Vagina (tissue), 2 donors: ENCODE measurements at places on chromosomes 3 and 15.

- no peak overlapping the region for H3K27ac ChIP-seq
- no peaks in the 10 kb centered on the region for H3K27me3 ChIP-seq
- H3K36me3 ChIP-seq, result no peaks in the 10 kb centered on the region
- H3K4me3 ChIP-seq, result no peak overlapping the region
- no peaks in the 10 kb centered on the region for H3K4me1 ChIP-seq
- DNase-seq, result no peak
Observed at GRCh38 chr15:31207246-31207645, 105.7 kb upstream of the TRPM1 start.

- peak overlapping the region; percentile 68 for H3K27ac ChIP-seq
- H3K4me1 ChIP-seq, result peaks cover 78% of the 10 kb centered on the region
- no peaks in the 10 kb centered on the region for H3K27me3 ChIP-seq
Observed at GRCh38 chr15:64009798-64010261, 36.5 kb downstream of the DAPK2 start.

- no peaks in the 10 kb centered on the region for H3K36me3 ChIP-seq
- H3K4me1 ChIP-seq, result peaks cover 34% of the 10 kb centered on the region
- no peak overlapping the region for H3K4me3 ChIP-seq
- peak overlapping the region; percentile 80 for H3K27ac ChIP-seq
- peak; percentile 99 for DNase-seq
Observed at GRCh38 chr3:129485721-129486663, 42.4 kb upstream of the RHO start.

- no peaks in the 10 kb centered on the region for H3K27me3 ChIP-seq
- peak overlapping the region; percentile 46 for H3K4me3 ChIP-seq
- H3K4me1 ChIP-seq, result peaks cover 90% of the 10 kb centered on the region
- peak overlapping the region; percentile 98 for H3K27ac ChIP-seq
- DNase-seq, result no peak
Observed at GRCh38 chr3:50267280-50267913, 1.6 kb upstream of the SEMA3B start.

- H3K4me1 ChIP-seq, result peaks cover 5% of the 10 kb centered on the region
- H3K36me3 ChIP-seq, result no peaks in the 10 kb centered on the region
- no peak for DNase-seq
- no peak overlapping the region for H3K27ac ChIP-seq
Observed at GRCh38 chr15:32677238-32677750, 35.8 kb downstream of the SCG5 start.

DNA sequence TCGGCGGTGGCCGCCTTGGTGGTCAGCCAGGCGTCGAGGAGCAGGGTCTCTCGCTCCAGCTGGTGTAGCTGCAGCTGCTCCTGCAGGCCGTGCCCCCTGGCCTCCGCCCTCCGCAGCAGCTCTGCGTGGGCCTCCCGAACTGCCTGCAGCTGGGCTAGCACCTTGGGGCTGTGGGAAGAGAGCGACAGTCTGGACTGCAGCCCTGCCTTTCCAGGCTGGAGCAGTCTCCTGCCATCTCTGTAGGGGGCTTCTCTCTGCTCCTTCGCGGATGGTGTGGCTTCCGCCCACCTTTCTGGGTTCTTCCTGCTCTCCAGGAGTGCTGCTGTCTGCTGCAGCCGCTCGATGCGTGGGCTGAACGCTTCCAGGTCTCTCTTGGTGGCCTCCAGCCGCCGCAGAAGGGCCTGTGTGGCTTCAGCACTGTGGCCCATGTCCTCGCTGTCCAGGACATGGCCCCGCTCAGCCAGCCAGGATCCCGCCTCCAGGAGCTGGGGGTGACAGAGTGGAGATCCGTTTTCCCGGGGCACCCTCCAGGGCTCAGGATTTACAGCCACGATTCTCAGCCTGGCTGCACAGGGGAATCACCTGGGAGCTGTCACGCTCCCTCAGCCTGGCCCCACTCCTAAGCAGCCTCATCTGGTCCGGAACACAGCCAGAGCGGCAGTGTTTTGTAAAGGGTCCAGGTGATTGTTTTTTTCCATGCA, 16.8 kb downstream of the PLA2G4B start:
- peaks cover 8% of the 10 kb centered on the region for H3K4me1 ChIP-seq
- H3K36me3 ChIP-seq, result no peaks in the 10 kb centered on the region
- no peak for DNase-seq
- H3K4me3 ChIP-seq, result no peak overlapping the region

DNA sequence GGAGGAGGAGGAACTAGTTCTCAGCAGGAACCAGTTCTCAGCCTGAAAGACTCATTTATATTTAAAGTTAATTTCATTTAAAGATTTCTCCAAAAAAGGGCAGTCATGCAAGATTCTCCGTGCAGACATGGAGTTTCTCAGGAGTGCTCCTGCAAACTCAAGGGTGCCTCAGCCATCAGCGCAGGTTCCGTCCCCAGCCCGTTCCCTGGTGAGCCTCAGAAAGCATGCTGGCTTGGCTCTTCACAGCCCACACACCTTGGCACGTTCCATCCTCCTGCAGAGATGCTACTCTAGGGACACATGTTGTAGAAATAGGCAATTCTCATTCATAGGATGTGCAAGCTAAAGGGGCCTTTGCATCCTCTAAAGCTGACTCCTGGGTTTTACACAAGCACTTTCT, 123.0 kb downstream of the LIPC start:
- DNase-seq, result peak; percentile 43
- H3K4me1 ChIP-seq, result peaks cover 17% of the 10 kb centered on the region
- no peak overlapping the region for H3K27ac ChIP-seq
- H3K4me3 ChIP-seq, result no peak overlapping the region
- no peaks in the 10 kb centered on the region for H3K36me3 ChIP-seq

GRCh38 chr15:80531796-80532195, 127.6 kb downstream of the ARNT2 start:
- no peak overlapping the region for H3K4me3 ChIP-seq
- H3K27me3 ChIP-seq, result no peaks in the 10 kb centered on the region
- peak overlapping the region; percentile 30 for H3K27ac ChIP-seq
- no peak for DNase-seq
- peaks cover 16% of the 10 kb centered on the region for H3K4me1 ChIP-seq

GRCh38 chr3:110625201-110625747, 446.3 kb upstream of the NECTIN3 start:
- no peak overlapping the region for H3K27ac ChIP-seq
- no peaks in the 10 kb centered on the region for H3K4me1 ChIP-seq
- no peak overlapping the region for H3K4me3 ChIP-seq
- H3K27me3 ChIP-seq, result no peaks in the 10 kb centered on the region
- no peak for DNase-seq
- no peaks in the 10 kb centered on the region for H3K36me3 ChIP-seq

DNA sequence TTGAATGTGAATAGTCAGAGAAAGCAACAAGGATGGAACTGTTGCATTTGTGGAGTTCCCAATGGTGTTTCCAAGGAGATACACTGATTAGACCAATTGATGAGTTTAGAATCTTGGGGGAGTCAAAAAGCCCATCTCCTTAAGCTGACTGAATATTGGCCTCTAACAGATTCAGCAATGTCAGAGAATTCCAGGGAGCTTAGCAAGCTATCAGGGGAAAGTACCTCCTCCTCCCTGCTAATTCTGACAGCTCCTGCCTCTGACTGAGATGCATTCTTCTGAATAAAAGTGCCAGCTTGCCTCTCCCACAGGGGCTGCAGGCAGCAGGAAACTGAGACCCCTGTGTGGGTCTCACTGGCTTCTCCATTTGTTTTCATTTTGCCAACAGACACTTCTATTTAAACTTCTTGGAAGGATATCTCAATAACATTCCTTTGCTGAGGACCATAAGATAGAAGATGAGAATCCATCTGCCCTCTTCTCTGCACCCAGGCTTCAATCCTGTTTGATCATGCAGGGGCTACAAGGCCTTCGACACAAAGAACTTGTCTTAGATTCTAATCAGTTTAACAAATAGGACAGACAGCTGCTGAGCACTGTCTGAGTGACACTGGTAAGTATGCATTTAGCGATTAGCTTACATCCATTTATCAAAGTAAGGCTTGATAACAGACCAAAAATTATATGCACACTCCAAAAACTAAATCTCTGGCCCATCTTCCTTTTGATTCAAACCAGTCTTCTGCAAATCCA, 1080.8 kb downstream of the TUSC7 start:
- no peaks in the 10 kb centered on the region for H3K36me3 ChIP-seq
- DNase-seq, result no peak
- H3K27ac ChIP-seq, result no peak overlapping the region
- no peak overlapping the region for H3K4me3 ChIP-seq

DNA sequence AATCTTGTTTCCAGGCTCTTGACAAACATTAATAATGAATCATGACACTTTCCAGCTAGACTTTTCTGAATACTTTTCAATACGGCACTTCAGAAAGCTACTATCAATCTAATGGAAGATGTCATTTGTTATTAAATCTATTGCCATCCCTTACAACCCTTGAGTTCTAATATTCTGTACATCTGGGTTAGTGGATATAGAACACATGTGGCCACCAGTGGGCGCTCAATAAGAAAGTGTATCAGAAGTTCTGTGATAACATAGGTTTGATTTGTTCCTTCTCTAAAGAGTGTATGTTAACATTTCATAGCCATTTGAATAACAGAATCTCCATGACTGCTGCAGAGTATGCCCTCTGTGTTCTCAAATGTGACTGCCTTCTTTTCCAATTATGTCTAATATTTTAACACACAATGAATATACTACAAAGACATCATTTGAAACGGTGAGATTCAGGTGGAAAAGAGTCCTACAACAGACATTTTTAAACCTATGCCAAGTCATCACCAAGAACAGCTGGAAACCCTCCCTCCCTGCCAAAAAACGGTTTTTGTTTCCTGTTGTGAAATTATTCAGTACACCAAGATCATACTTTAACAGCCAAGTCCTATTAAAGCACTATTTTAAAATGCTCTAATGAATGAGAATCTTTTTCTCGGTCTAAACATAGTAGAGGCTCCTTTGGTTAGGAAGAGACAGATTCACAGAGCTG, 22.2 kb downstream of the ALDH1A2 start:
- H3K4me1 ChIP-seq, result peaks cover 17% of the 10 kb centered on the region
- no peak overlapping the region for H3K27ac ChIP-seq
- H3K36me3 ChIP-seq, result no peaks in the 10 kb centered on the region
- H3K27me3 ChIP-seq, result no peaks in the 10 kb centered on the region
- no peak for DNase-seq

- no peak overlapping the region for H3K27ac ChIP-seq
- no peak for DNase-seq
- H3K36me3 ChIP-seq, result no peaks in the 10 kb centered on the region
Observed at GRCh38 chr3:123361071-123361470, 87.8 kb downstream of the ADCY5 start.

DNA sequence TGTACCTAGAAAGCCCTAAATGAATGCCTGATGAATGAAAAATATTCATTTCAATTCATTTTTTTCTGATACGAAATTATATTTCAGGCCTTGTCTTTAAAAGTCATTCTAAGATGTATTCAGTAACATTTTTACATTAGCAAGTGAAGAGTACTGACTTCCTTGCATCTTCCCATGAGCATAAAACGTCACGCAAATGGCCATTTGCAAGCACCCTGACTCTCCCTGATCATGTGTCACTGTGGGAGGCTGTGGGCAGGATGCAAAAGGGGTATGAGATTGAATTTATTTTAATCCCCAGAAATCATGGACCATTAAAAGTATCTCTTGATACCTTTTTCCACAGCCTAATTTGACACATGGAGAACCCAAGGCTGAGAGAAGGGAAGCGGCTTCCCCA, 105.0 kb downstream of the BDH1 start:
- H3K27ac ChIP-seq, result no peak overlapping the region
- H3K4me3 ChIP-seq, result no peak overlapping the region
- no peaks in the 10 kb centered on the region for H3K4me1 ChIP-seq

DNA sequence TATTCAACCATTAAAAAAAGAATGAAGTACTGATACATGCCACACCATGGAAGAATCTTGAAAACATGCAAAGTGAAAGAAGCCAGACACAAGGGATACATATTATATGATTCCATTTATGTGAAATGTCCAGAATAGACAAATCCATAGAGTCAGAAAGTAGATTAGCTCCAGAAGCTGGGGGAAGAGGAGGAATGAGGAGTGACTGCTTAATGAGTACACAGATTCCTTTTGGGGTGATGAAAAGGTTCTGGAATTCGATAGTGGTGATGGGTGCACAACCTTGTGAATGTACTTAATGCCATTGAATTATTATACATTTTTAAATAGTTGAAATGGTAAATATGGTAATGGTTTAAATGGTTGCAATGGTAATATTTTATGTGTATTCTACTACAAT, 90.6 kb upstream of the SPATA12 start:
- DNase-seq, result no peak
- no peaks in the 10 kb centered on the region for H3K36me3 ChIP-seq
- no peak overlapping the region for H3K27ac ChIP-seq
- no peak overlapping the region for H3K4me3 ChIP-seq
- no peaks in the 10 kb centered on the region for H3K27me3 ChIP-seq

DNA sequence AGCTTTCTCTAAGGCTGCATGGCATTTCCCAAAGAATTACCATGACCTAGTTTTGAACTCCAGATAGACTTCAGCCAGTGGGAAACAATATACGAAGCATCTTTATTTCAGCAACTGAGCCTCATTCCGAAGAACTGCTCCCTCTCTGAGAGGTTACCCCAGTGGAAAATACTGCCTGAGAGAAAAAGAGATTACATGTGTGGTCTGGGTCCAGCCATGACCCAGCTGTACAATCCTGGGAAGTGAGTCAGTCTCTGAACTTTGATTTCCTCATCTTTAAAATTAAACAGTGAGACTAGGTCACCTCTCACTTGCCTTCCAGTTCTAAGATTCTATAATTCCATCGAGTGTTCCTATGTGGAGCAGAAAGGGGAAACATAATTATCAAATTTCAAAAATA, 42.4 kb downstream of the TNIK start:
- no peaks in the 10 kb centered on the region for H3K36me3 ChIP-seq
- no peak overlapping the region for H3K4me3 ChIP-seq

- H3K36me3 ChIP-seq, result no peaks in the 10 kb centered on the region
- H3K27ac ChIP-seq, result no peak overlapping the region
- no peak overlapping the region for H3K4me3 ChIP-seq
- no peaks in the 10 kb centered on the region for H3K27me3 ChIP-seq
- H3K4me1 ChIP-seq, result no peaks in the 10 kb centered on the region
- no peak for DNase-seq
Observed at GRCh38 chr3:124361566-124361965, 368.7 kb upstream of the UMPS start.

- peaks cover 33% of the 10 kb centered on the region for H3K4me1 ChIP-seq
- H3K4me3 ChIP-seq, result peak overlapping the region; percentile 20
Observed at GRCh38 chr15:79089890-79090486, 592 bp downstream of the RASGRF1 start.

DNA sequence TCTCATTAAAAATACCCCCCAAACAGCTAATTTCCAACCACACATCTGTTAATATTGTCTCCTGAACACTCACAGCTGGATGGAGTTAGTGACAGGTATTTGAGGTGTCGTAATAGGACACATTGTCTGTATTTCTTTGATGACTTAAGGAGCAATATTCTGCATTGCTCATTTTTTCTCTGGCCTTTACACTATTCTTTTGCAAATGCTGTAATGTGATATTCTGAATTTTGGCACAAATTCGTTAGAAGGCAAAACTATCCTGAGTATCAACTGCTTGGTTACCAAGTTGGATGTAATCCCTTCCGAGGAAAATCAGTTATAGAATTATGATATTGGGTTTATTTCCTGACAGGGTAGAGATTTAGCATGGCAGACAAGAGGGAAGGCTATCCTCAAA, 1030.2 kb downstream of the MCTP2 start:
- no peaks in the 10 kb centered on the region for H3K36me3 ChIP-seq
- peaks cover 43% of the 10 kb centered on the region for H3K4me1 ChIP-seq
- H3K27ac ChIP-seq, result peak overlapping the region; percentile 14
- no peak for DNase-seq
